Posterior vena cava (tissue), 2 donors: ENCODE measurements at places on chromosomes 2 and 18. TPM values are rescaled to one million over a fixed set of nuclear protein-coding genes. Genes with fewer than 3 reads are reported as not detected.

Gene VWC2L
- not detected for total RNA-seq

GRCh38 chr18:45635893-45636509 lies 20.7 kb downstream of the SLC14A2 start:
- no peak for DNase-seq

DNA sequence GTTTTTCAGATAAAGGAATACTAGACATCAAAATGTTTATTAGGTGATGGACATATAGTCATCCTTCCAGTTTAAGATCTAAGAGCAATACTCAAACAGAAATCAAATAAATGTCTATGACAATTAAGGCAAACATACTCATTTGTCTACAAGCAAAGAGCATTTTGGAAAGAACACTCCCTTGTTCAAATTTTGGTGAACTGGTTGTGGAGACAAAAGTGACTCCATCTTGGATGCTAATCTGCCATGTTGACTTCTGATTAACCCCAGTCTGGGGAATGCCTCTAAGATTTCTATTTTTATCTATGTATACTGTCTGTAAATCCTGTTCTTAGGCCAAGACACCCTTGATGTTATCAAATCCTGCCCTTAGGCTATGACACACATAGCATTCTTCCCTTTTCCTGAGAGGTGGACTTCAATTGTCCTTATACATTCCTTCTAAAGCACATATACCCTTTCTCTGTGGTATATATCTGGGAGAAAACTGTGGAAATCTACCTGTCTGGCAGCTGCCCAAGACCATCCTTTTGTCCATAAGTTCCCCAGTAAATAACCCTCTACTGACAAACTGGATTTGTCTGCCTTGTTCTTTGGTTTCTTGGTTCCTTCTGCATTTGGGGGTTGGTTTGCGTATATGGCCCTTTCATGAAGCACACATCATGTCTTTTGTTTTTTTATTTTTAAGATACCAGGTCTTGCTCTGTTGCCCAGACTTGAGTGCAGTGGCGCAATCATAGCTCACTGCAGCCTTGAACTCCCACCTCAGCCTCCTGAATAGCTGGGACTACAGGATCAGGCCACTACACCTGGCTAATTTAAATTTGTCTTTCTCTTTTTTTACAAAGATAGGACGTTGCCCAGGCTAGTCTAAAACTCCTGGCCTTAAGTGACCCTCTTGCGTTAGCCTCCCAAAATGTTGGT lies 12.5 kb upstream of the PLEKHM3 start:
- DNase-seq: no peak

DNA sequence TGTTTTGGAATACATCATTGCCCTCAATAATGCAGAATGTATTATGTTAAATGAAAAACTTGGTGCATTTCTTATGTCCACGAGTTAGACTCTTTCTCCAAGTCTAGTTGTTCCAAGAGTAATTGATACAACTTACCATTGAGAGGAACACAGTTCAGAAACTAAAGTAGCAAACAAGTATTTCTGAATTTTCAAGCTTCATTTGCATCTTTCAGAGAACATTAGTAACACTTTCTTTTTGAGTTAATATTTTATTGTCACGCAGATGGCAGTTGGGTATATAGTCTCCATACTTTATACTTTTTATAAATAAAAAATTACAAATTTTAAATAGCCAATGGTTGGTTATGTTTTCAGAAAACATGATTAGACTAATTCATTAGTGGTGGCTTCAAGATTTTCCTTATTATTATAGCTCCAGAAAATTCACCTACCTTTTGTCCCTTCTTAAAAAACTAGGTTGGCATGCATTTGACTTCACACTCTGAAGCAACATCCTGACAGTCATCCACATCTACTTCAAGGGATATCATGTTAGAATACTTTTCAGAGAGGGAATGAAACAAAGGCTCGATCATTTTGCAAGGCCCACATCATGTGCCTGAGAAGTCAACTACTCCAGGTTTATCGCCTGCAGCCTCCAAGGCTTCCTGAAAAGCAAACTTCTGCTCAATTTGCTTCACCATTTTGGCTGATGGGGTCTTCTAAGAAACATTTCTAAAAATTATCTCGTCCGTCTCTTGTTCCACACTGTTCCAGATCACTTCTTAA lies 29.9 kb downstream of the LYPD6B start:
- DNase-seq: no peak

GRCh38 chr2:190354003-190354690 lies 10.8 kb downstream of the INPP1 start:
- no peak for DNase-seq

Gene NAT8
- total RNA-seq: not detected
